ENCODE measurements at places on chromosomes 16 and 17.

DNA sequence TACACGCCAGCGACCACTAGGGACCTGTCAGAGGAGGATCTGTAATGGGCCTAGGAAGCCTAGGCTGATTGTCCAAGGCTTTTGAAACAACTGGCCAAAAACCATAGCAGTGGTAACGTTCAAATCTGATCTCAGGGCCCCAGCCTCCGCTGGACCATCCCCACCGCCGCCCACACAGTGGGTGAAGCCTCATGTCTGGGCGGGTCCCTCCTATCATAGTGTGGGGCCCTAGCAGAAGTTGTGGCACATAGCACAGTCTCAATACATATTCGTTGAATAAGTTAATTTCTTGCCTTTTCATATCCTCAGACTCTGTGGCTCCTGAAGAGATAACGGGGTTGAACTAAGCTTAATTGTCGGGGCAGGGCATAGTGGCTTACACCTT, 818 bp downstream of the DPH1 start:
- no peak for DNase-seq

GRCh38 chr16:89080196-89080853, 13.3 kb upstream of the ACSF3 start:
- no peak for DNase-seq

GRCh38 chr16:11799509-11800381, 2.7 kb upstream of the ZC3H7A start:
- no peak for DNase-seq

GRCh38 chr17:5638596-5638995, 54.3 kb upstream of the NLRP1 start:
- no peak for DNase-seq

DNA sequence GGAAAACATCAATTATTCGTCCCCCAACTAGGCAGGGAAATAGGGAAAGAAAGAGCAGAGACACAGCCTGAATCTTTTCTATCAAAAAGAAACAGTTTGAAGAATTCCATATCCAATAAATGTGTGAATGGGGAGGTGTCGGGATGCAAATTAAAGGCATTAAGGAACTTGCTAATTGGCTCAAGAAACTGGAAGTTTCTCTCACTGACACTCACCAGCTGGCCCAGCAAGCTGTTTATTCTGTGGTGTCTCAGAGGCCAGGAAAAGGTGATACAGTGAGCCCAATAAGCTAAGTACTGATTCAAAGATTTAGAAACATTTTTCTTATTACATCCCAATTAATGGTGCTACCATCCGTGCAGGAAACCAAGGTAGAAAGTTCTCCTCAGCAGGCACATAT, 104.4 kb upstream of the CLEC3A start:
- no peak for DNase-seq

- no peak for DNase-seq
Observed at GRCh38 chr16:88638323-88639230, at the start of gene IL17C. Gene IL17C, plus strand, starts transcription at chr16:88638572. Its CDS starts 70 bp downstream, at chr16:88638642.

DNA sequence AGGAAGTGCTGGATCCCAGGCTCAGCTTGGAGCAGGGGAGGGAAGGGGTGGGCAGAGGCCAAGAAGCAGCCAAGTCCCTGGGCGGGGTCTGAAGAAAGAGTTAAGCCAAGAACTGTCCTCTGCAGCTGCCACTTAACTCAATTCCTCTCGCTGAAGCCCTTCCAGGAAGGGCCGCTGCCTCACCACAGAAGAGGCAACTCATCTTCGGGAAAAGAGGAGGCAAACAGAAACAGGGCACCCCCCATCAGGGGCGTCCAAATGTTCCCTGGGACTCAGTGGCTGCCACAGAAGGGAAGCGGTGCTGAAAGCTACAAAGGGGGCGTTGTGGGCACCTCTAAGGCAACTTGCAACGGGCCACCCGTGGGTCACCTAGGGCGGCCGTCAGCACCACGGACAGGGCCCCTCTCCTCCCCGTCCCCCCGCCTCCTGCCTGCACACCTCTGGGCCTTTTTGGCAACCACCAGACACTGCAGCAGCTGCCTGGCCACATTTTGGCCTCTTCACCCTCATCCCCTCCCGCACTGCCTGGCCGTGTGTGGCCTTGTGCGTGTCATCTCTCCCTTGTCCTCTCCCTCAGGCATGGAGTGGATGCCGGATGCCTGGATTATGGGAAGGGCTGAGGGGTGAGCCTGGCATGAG, 2.5 kb downstream of the TLCD3B start:
- no peak for DNase-seq

DNA sequence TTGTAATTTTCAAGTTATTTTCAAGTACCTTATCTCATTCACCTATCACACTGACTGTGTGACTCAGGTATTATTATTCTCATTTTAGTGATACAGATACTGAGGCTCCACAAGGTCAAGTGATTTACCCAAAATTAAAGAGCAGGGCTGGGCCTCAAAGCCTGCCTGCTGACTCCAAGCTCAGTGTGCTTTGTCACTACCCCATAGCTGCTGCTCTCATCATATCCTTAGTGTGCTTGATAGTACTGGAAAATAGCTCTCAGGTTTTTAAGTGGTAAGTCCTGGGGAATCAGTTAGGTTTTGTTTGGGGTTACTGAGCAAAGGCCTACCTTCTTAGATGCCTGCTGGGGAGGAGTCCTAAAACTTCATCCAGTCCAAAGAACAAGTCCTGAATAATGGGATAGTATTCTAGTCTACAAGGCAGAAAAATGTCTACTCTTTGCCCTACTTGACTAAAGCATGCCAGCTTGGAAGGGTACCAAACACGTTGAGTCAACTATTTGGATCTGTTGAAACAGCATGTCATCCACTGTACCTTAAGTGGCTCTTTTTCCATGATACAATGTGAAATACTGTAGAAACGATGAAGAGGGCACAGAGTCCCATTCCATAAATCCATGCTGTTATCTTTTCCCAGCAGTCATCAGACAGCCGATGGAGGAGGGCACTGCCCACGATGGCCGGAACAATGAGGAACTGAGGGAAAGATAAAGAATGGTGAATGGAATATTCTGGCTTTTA, 10.7 kb downstream of the MMD start:
- DNase-seq: no peak

GRCh38 chr16:70416748-70417616, 21.9 kb downstream of the ST3GAL2 start:
- DNase-seq: no peak

- DNase-seq: no peak
Observed at GRCh38 chr17:66403846-66404556, 101.6 kb downstream of the PRKCA start.

DNA sequence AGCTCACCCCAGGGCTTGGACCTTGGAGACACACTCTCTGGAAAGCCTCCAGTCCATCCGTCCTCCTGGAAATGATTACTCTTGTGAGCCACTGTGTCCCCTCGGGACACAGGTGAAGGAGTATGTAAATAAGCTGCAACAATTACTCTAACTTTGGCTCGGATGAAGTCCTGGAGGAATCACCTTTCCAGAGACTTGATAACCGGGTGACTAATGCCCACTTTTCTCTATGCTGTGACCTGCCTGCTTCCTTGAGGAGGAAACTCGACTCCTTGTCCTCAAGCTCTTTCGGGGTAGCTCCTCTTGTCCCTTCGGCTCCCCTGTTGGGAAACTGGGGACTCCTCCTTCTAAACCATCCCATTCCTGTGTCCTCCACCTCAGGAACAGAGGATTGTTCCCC, at the start of gene OR1A1:
Gene OR1A1, plus strand, starts transcription at position 301 of the 400 bp plus-strand sequence. CDS start 7,954 bp downstream, outside the sequence.
- DNase-seq: no peak

GRCh38 chr16:65781855-65782254, 584.6 kb upstream of the CDH5 start:
- DNase-seq: no peak

- DNase-seq: peak; percentile 48
Observed at GRCh38 chr16:57994778-57995177, 5.7 kb downstream of the ZNF319 start.

DNA sequence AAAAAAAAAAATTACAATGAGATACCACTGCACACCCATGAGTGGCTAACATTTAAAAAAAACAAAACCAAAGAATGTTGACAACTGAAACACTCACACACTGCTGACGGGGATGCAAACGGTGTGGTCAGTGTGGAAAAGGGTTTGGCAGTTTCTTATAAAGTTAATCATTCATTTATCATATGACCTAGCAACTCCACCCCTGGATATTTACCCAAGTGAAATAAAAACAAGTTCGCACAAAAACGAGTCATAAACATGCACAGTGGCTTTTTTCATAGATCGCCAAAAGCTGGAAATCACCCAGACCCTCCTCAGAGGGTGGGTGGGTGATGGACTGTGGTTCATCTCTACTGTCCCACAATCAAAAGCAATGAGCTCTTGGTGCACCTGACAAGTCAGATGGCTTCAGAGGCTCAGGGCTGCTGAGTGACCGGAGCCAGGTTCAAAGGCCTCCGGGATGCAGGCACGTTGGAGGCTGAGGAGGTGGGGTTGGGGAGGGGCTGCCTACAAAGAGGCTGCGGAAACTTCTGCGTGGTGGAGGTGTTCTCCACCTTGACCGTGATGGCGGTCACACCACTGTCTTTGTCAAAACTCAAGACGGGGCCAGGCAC, 14.2 kb downstream of the RAB40B start:
- no peak for DNase-seq

GRCh38 chr16:50599494-50599893, 51.3 kb downstream of the NKD1 start:
- no peak for DNase-seq

GRCh38 chr16:81279392-81279791, 35.4 kb upstream of the GAN start:
- peak; percentile 37 for DNase-seq

- DNase-seq: peak; percentile 17
Observed at GRCh38 chr16:68475071-68475470, 26.8 kb upstream of the SMPD3 start.

DNA sequence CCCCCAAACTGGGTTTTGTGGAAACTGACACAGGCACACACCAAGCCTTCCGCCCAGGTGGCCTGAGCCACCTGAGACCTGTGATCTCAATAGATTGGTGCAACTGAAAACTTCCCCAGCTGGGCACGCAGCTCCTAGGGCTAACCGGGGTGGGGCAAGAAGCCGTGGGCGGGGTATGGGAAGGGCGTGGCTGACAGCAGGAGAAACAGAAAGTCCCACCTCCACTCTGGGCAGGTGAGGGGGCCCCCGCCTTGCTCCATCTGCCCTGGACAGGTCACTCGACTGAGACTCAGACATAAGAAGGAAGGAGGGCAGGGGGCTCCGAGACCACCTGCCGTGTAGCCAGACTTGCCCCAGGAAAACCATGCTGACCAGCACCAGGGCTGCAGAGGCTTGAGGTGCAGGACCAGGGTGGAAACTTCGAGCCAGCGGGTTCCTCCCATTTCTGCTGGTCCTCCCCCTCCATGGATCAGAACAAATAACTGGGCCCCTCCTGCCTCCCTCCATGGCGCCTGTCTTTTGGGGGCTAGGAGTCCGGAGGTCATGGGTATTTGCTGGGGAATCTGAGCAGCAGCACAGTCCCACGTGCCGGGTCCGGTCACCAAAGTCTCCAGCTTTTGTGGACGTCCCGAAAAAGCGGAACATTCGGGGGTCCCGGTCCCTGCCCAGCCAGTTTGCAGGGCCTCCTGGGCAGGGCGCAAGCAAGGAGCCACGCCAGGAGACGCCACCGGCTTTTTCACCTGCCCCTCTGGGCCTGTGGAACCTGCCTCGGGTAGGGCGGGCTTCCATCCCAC, 1.3 kb downstream of the TIMP2 start:
- peak; percentile 50 for DNase-seq

DNA sequence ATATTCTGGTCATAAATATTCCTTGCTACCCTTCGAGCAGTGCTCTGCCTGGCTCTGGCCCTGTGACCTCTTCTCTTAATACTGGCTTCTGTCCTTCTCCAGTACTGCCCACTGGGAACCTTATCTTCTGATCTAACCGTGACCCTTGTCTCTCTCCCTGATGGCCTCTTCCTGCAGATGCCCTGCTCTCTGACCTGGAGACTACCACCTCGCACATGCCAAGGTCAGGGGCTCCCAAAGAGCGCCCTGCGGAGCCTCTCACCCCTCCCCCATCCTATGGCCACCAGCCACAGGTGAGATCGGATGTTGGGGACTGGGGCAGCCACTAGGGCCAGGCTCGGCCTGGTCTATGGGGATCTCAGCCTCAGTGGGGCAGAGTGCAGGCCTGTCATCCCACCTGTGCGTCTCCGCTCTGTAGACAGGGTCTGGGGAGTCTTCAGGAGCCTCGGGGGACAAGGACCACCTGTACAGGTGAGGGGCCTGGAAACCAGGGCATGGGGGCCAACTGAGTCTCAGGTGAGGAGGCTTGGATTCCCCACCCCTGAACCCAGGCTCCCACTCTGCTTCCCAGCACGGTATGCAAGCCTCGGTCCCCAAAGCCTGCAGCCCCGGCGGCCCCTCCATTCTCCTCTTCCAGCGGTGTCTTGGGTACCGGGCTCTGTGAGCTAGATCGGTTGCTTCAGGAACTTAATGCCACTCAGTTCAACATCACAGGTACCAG, 1.5 kb downstream of the TGFB1I1 start:
- DNase-seq: no peak

DNA sequence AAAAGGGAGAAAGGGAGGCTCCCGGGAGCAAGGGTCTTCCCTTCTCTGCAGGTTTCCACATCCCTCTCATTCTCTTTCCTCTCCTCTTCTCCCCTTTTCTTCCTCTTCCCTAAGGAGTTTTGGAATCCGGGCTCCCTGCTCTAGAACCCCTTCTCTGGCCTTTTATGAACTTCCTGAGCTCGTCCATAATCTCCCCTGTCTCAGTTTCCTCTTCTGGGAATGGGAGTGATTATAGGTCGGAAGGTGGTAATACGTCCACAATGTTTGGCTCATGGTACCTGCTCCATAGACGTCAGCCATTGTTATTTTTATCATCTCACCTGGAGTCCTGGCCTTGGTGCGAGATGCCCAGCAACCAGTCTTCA, 467 bp upstream of the EMP2 start:
- no peak for DNase-seq

- DNase-seq: no peak
Observed at GRCh38 chr17:77478281-77478680, 337.5 kb downstream of the SEC14L1 start.

GRCh38 chr17:61251939-61252865, 147.4 kb upstream of the TBX2 start:
- DNase-seq: peak; percentile 89

GRCh38 chr17:10420811-10421210, 939 bp downstream of the MYH8 start:
- DNase-seq: no peak

Measured in EL (cell line).